Activated CD8-positive, alpha-beta memory T cell treated with anti-CD3 and anti-CD28 coated beads for 4 hours (primary cell): ENCODE measurements at places on chromosomes 1 and 21.

DNA sequence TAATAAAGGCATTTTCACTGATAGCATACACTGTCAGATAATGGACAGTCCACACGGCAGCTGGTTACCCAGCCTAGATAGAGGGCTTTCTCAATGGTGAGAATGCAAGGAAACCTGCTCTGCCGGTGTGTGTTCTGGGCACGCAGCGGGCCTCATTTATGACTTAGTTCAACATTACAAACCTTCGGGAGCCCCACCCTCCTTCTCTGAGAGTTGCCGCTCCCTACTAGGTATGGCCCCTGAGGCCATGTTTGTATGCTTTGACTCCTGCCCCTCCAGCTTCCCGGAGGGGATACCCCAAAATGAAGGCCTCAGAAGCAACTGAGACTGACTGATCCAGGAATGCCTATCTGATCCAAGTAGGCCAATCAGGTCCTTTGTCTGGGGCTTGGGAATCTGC is 17.2 kb upstream of the FABP3 start:
- no peak for DNase-seq

DNA sequence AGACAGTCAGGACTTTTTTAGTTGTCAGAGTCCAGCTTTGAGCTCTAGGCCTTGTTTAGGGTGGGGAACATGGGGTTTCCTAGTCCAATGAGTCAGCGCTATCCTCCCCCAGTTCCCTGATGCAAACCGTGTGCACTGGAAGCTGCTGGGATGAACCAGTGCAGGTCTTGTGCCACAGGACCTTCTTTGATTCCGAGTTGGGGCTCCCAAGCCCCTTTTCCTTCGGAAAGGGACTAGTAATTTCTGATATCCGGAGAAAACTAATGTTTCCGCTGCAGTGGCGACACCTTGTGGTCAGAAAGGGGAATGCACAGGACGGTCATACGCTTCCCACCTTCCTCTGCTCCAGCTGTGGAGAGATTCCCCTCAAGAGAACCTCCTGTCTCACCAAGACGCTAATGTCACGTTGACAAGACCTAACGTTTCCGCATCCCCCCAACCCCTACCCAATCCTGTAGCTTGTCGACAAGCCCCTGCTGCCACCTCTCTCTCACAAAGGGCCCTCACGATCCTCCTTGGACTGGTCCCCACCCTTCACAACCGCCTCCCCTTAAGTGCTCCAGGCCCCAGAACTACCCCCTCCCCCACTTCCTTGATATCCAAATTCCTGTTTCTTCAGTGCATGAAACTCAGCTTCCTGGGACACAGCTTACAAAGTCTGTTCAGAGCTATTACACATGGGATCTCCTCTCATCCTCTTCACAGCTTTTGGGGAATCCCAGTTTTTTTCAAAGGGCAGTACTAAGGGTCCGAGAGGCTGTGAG is 30.9 kb downstream of the GPA33 start:
- peak; percentile 32 for DNase-seq

DNA sequence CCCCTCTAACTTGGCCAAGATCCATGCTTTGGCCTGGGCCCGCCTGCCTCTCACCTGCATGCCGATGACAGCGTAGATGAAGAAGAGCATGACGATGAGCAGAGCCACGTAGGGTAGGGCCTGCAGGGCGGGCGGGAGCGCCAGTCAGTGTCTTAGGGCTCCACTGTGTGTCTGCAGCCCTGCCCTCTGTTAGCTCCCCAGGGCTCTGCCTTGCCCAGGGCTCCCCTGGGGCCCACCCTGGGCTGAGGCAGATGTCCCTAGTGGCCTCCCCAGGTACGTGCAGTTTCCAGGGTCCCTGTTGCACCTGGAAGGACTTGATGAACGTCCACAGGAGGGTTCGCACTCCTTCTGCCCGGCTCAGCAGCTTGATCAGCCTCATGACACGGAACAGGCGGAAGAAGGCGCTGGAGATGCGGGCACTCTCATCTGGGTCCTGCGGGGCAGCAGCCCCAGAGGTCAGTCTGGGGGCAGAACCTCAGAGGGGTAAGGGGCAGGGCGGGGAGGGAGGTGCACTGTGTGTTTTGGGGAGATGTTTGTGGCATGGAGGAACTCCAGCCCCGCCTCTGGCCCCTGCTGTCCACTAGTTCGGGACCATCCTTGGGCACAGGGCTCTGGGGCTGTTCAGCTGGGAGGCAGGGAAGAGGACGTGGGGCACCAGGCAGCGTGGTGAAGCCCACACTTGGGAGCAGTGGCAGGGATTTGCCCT is 29.8 kb upstream of the KIF21B start:
- DNase-seq: no peak

- DNase-seq: no peak
Measured at GRCh38 chr1:56302878-56303277, 276.5 kb downstream of the PLPP3 start.

- no peak for DNase-seq
Measured at GRCh38 chr1:19113697-19114092, 96.4 kb downstream of the UBR4 start.

- no peak for DNase-seq
Measured at GRCh38 chr1:112496290-112496689, 12.5 kb upstream of the WNT2B start.

DNA sequence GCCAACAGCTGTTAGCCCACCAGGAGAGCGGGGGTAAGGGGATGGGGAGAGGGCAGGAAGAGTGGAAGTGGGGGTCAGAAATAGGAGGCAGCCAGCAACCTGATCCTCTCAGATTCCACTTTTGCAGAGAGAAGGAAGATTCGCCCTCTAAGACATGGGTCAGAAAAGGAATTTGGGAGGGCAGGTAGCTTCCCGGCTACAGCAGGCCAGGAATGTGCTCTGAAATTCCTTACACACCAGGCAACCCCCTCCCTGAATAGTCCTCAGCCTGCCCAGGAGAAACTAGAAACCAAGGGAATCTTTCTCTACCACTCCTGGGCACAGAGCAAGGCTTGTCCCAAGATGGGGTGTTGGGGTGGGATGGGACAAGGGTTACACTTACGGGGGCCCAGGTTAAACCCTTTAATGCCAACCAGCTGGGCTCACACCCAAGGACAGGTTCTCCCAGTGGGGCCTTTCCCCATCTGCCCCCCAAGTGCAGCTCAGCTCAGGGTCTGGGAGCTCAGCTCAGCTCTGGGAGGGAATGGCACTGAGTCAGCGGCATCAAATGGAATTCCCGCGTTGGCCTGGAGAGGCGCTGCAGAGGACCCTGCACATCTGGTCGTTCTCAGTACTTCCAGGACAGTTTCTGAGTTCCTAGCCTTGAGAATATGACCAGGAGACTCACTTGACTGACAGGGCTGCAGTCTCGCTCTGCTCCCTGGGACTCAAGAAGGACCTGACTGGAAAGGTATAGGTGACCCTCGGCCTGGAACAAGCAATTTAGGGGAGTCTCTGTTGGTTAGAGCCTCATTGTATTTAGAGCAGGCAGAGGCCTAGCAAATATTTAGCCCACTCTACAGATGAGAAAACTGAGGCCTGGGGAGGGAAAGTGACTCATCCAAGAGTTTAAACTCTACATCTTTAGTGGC is 761 bp downstream of the TNNT2 start:
- no peak for DNase-seq

GRCh38 chr1:12607263-12607662 is 10.7 kb downstream of the DHRS3 start:
- DNase-seq: no peak

DNA sequence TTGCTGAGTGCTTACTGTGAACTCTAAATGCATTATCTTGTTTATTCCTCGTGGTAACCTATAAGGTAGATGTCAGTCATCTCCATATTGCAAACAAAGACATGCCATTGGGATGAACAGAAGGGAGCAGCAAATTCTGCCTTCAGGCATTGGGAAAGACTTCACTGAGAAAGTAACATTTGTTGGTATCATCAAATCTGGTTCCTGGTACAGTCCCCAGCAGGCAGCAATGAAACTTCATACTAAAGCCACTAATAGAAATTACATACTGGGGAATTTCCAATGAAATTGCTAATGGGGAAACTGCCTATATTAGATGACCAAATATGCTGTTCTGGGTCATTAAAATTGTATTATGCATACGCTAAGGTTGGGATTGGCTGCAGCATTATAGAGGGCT is 47.3 kb upstream of the ST6GALNAC5 start:
- no peak for DNase-seq

DNA sequence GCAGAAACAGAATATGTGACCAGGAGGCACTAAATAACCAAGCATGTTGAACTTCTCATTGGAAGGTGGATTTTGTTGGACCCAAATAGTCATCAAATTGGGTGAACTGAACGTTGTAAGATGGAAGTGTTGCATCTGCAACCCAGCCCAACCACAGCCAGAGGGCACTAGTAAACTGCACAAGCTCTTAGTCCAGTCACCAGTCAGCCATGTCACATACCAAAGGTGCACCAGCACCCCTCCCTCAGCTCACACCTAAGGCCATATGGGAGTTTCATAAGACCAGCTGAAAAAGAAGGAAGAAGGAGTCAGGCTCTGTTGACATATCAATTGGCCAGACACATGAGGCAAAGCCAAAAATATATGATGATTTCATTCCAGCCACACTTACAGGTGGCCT is 481.7 kb upstream of the NR5A2 start:
- DNase-seq: no peak

GRCh38 chr1:160451859-160452232 is 51.5 kb downstream of the VANGL2 start:
- DNase-seq: no peak
